ENCODE measurements at places on chromosomes 1 and 21. TPM values are rescaled to one million over a fixed set of nuclear protein-coding genes. Genes with fewer than 3 reads are reported as not detected.

TNFRSF14 gene
- total RNA-seq = 40.9 TPM

CD34 gene
- total RNA-seq = 174 TPM

CELA3B gene
- total RNA-seq = not detected

SYCP1 gene
- not detected for total RNA-seq

MMEL1 gene
- 1.1 TPM for total RNA-seq

AVPR1B gene
- not detected for total RNA-seq

GPR89B gene
- total RNA-seq = 9.8 TPM

FAM151A gene
- not detected for total RNA-seq

RPS6KC1 gene
- total RNA-seq = 18.6 TPM

All from endothelial cell of umbilical vein (primary cell).